Stimulated activated CD8-positive, alpha-beta memory T cell treated with anti-CD3 and anti-CD28 coated beads, Interleukin-2, amount 100 ng/mL, for 48 hours (primary cell): ENCODE measurements at places on chromosomes 11 and 22.

- no peak for DNase-seq
These were observed 4.8 kb downstream of the ESAM start for GRCh38 chr11:124757320-124757719.

- DNase-seq, result no peak
These were observed 71.8 kb downstream of the UBASH3B start for GRCh38 chr11:122727101-122727929.

GRCh38 chr11:124843616-124843910, 21.7 kb upstream of the ROBO3 start:
- DNase-seq, result no peak

DNA sequence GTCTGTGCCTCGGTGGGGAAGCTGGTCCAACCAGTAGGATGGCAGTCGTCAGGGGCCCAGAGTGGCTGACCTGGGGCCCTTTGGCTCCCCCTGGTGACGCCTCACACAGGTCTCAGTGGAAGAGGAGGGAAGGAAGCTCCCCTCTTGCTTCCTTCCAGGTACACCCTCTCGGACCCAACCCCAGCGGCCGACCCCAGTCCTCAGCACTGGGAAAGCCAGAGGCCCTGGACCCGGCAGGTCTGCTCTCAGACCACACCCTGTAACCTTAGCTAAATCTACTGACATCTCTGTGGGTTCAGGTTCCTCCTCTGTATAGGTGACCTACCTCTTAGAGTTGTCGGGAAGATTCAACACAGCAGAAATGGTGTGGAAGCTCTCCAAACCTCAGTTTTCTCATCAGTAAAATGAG, 3.4 kb upstream of the SCUBE1 start:
- DNase-seq, result peak; percentile 46

DNA sequence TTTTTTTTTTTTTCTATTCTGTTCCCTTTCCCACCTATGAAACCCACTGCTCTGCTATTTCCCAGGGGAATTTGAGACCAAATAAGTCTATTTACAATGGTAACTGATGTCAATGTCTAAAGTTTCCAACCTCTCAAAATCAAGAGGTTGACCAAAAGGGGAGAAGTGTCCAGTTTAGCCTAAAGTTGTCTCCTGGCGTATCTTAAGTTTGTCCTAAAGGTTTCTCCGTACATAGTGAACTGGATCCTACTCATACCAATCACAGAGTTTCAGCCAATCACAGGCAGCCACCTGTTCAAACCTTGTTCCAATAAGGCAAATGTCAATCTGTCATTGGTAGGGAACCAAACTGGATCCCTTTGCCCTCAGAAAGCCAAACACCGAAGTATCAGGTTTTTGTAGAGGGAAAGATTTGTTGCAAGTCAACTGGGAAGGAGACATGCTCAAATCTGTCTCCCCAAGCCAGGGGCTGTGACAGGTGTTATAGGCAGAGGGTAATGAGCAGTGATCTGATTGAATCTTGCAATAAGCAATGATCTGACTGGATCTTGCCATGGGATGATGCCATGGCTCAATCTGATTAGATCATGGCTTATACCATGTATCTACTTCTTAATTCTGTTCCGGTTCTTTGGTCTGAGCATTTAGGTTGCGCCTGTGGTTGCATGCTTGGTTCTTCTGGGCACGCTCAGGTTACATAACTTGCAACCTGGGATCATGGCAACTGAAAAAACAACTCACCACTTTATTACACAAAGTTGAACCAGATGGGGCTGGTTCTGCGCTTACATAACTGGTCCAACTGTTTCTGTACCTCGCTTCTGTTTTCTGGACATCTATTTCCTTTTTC, 1.1 kb upstream of the VPS37C start:
- no peak for DNase-seq

DNA sequence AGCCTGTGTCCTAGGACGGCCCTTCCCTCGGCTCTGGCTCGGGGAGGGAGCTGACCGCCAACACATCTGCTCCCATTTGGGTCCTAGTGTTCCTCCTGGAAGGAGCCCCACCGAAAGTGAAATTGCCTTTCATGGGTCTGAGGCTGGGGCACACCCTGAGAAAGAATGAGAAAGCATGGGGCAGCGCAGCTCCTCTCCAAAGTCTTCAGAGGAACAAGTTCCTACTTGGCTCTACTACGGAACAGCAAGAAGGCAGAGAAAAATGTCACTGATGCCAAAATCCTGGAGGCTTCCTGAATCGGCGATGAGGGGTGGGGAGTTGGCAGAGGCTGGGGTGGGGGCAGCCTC, 41.5 kb upstream of the MYEOV start:
- no peak for DNase-seq

GRCh38 chr22:49080631-49081030, 747.0 kb downstream of the BRD1 start:
- no peak for DNase-seq

- no peak for DNase-seq
These were observed 41.2 kb downstream of the OR2AT4 start for GRCh38 chr11:75055511-75055910.

DNA sequence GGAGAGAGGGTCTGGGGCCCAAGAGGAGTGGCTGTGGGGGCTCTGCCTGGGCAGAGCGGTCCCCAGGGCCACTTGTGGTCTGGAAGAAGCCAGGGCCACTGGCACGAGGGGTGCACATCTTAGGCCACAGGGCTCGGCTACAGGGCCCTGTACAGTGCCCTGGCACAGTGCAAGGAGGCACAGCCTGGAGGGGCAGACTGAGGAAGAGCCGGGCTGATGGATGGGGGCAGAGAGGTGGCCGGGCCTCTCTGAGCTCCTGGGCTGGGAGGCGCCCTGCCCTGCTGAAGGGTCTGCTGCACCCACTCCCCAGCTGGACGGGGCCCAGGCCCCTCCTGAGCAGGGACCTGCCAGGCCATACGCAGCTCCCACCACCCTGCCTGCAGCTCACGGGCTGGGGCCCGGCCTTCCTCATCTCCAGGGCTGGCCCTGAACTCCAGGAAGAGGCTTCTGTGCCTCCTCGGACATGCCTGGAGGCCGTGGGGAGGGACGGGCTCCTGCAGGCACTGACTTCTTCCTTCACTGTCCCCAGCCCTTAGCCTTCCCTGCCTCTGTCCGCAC, 123.5 kb downstream of the CACNA1I start:
- no peak for DNase-seq

GRCh38 chr11:64062185-64063039, 26.7 kb downstream of the FLRT1 start:
- no peak for DNase-seq

DNA sequence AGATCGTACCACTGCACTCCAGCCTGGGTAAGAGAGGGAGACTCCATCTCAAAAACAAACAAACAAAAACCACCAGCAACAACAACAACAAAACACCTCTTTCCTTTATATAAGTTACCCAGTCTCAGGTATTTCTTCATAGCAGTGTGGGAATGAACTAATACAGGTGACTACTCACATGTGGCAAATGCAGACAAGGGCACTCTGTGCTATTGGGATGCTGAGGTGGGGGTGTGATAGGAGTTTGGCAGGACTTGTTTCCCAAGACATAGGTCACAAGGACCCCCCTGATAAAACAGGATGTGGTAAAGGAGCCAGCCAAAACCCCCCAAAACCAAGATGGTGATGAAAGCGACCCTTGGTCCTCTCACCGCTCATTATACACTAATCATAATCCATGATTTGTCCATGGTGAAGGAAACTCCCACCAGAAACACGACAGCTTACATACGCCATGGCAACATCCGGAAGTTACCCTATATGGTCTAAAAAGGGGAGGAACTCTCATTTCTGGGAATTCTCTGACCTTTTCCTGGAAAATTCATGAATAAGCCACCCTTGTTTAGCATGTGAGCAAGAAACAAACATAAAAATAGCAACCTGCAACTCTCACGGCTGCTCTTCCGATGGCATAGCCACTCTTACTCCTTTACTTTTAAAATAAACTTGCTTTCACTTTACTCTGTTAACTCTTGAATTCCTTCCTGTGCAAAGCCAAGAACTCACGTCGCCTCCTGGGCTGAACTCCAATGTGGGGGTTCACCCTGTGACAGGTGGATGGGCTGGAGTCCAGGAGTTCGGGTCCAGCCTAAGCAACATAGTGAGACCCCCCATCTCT, 18.8 kb upstream of the INCENP start:
- DNase-seq, result no peak

GRCh38 chr11:113392236-113392921, 4.8 kb downstream of the ANKK1 start:
- no peak for DNase-seq

- DNase-seq, result no peak
These were observed 21.2 kb downstream of the PTPRJ start for GRCh38 chr11:48001438-48002021.

GRCh38 chr11:108596701-108597100, 3.1 kb upstream of the EXPH5 start:
- DNase-seq, result no peak

DNA sequence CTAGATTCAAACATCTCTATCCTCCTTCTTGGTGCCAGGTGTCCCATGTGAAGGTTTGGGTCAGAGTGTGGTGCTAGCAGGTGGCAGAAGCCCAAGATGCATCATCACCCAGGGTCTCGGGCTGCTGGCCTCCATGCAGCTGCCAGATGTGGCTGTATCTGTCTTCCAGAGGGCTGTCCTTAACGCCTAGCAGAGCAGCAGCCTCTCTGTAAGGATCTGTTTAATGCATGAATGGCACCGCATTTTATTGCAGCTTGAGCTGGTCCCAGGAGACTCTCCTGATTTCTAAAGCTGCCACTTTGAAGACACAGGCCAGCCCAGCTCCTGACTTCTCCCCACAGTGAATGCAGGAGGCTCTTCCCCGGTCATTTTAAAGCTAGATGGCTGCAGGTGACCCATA, 26.3 kb downstream of the SLC1A2 start:
- no peak for DNase-seq

DNA sequence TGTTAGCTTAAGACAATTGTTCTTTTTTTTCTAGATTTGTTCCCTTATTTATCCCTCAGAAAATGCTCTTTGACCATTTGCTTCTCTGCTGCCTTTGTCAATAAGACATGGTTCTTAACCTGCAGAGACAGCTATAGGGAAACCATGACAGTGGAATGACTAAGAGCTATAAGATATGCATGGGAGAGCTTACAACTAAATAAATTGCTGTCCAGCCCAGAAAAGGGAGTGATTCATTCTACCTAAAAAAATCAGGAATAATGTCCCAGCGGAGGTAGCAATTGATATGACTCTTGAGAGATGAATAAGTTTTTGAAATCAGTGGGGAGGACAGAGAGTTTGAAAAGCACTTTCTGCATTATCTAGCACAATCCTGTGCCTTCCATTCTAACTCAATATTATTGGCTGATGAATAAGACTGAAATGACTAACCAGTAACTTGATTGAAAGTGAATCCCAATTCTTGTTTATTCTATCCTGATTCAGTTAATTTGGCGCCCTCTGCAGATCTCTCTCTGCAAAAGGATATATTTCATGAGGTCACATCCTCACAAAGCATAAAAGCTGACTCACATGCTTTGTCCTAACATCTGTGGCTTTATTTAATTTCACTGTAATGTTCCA, 680.5 kb upstream of the API5 start:
- DNase-seq, result no peak

DNA sequence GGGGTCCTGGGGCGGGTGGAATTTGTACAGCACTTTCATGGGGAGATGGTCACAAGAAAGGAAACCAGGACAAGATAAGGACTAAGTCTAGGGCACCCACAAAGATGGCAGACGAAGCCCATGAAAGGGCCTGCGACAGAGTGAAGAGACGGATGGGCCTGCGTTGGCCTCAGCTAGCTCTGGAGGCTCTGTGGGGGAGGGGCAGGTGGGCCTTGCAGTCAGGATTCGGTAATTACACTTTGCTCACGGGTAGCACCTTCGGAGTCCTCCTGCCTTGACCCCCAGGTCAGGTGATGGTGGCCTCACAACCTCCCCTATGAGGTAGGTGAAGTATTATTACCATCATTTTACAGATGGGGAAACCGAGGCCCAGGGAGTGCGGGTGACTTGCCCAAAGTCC, 7.1 kb downstream of the LRRC10B start:
- no peak for DNase-seq

DNA sequence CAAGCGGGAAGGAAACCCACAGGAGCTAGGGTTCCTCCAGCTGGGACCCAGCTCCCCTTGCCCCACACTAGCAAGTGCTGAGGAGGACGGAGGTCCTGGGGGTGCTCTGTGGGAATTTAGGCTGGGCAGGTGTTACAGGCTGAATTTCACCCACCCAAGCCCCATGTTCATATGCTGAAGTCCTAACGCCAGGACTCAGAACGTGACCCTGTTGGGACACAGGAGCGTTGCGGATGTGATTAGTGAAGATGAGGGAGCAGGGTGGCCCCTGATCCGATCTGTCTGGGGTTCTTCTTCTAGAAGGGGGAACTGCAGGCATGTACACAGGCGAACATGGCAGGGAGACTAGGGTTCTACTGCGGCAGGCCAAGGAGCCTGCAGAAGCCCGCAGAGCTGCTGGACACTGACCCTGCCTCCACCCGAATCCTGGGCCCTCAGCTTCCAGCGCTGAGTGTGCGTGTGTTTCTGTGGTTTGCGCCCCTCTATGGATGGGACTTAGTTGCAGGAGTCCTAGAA, 103.4 kb upstream of the FGF3 start:
- no peak for DNase-seq

DNA sequence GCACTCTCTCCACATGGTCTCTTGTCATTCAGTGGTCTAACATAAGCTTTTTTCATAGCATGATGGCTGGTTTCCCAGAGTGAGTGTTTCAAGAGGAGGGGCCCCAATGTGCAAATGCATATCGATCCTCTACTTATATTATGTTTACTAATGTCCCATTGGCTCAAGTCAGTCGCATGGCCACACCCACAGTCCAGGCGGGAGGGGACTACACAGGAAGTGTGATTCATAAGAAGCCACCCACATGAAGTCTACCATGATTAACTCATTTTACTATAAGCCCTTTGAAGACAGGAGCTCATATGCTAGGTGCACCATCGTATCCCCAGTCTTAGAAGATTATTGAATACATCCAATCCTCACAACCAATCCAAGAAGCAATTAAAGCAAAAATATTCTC, 89.5 kb upstream of the ISX start:
- DNase-seq, result no peak

DNA sequence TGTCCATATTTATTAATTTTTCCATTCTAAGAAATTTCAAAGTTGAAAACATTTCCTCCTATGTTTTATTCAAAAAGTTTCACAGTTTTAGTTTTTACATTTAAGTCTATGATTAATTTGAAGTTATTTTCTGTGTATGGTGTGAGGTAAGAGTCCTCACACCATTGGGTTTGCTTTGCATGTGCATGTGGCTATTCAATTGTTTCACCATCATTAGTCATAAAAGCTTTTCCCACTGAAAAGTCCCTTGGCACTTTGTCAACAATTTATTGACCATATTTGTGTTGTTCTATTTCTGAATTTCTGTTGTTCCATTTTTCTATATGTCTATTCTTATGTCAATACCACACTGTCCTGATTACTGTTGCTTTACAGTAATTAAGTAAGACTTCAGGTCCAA, 186.5 kb downstream of the KIF18A start:
- DNase-seq, result no peak
